ENCODE measurements at places on chromosomes 3 and 15.

DNA sequence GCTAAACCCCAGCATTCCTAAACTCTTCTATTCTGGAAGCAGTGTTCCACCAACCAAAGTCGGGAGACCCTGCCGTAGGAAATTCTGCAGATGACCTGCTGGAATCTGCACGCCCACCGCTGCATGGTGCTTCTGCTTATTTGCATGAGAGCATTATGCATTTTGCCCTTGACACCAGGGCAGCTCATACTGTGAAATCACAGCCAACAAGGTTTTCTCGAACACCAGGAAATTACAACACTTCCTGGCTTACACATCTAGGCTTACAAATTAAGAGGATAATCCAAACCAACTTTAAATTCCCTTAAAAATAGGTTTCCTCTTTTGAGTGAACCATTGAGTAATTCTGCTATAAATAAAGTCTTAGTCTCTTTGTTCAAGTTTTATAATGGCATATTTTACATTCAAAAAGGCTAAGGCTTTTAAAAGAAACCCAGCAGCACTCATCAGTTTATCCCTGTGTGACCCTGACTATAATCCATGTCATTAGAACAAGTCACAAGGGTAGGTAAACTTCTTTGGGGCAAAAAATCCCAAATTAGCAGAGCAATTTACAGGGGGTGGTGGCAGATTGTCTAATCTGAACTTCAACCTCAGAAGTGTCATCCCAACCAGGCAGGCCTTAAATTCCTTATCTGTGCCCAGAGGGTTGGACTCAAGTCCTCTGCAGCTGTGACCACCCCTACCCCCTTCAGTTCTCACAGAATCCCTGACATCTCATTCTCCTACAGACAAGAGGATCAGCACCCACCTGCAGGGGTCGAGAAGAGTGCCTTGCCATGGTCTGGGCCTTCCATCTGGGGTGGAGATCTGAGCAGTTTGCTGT is 33.5 kb upstream of the RBP1 start:
- DNase-seq: no peak

GRCh38 chr15:90322538-90322937 is 29.5 kb upstream of the ZNF774 start:
- no peak for DNase-seq

- DNase-seq: peak; percentile 18
Observed at GRCh38 chr3:17431004-17431403, 311.4 kb downstream of the TBC1D5 start.

GRCh38 chr3:116863270-116863770 is 153.7 kb downstream of the TUSC7 start:
- DNase-seq: no peak

GRCh38 chr15:83190450-83190849 is 17.2 kb downstream of the HDGFL3 start:
- no peak for DNase-seq

DNA sequence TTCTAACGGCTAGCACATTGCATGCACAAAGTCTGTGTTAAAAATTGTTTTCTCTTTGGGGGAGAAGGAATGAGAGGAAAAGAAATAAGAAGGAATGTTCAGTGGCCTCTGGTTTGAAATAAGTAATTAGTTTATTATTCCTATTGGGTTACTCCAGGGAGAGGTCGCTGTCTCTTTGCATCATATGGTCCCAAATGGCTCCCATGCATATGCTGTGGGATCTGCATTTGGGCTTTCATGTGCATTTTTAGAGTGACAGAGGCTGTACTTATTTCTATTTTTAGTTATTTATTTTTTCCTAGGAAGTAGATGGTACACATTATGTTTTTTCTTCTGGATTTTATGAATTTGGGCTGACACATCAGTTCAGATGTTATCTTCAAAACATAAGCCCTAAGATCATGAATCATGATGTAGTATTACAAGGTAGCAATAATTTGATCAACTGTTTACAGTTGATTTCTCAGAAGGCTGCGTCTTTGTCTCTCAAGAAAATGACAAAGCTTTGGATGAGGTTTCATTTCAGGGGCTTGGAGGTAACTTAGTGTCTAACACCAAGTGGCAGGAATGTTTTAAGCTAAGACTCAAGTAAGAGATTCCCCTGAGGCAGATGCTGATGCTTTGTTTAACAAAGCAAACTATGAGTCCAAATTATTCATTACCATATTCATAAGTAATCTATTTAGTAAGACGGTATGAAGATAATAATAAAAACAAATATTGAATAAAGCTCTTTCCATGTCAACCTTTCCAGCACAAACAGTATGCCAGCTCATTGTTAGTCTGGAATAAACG is 247.7 kb downstream of the NSUN3 start:
- no peak for DNase-seq

- no peak for DNase-seq
Observed at GRCh38 chr3:136428167-136428566, 178.0 kb downstream of the PCCB start.

DNA sequence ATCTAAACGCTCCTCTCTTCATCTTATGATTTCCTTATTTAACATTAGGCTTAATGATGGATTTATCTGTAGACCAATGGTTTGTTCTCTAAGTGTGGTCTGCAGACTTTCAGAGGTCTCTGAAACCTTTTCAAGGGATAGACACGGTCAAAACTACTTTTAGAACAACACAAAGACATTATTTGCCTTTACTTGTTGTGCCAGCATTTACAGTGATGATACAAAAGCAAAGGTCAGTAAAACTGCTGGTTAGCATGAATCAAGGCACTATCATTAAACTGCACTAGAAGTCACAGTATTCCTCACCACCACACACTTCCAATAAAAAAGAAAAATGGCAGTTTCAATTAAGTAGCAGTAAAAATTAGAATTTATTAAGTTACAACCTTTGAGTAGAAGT is 24.4 kb upstream of the IGDCC4 start:
- DNase-seq: no peak

- DNase-seq: no peak
Observed at GRCh38 chr15:87707071-87707470, 549.5 kb downstream of the NTRK3 start.

- no peak for DNase-seq
Observed at GRCh38 chr3:192255839-192256238, 471.5 kb downstream of the FGF12 start.

DNA sequence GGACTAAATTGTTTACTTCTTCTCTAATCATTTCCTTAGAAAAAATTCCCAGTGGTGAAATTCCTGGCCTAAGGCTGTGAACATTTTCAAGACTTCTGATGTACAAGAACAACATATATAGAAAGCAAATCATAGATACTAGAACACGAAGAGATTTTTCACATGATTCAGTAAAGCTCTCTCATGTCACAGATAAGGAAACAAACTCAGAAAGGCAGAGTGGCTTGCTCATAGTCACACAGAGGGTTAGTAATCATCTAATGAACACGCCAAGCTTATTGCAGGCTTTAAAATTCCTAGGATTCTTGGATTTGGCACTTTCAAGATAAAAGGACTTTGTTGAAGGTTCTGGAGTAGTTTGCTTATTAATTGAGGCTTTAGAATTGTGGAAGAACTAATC is 26.2 kb downstream of the CRTAP start:
- no peak for DNase-seq

All from fibroblast of skin of left quadriceps (primary cell).